OCI-M1 (cell line): ENCODE measurements at places on chromosomes 3 and 15.
A peak's percentile ranks its signal among the peaks of the same experiment; 100 is the strongest.

GRCh38 chr15:100055821-100056220 is 286.0 kb downstream of the ADAMTS17 start:
- no peak for DNase-seq

DNA sequence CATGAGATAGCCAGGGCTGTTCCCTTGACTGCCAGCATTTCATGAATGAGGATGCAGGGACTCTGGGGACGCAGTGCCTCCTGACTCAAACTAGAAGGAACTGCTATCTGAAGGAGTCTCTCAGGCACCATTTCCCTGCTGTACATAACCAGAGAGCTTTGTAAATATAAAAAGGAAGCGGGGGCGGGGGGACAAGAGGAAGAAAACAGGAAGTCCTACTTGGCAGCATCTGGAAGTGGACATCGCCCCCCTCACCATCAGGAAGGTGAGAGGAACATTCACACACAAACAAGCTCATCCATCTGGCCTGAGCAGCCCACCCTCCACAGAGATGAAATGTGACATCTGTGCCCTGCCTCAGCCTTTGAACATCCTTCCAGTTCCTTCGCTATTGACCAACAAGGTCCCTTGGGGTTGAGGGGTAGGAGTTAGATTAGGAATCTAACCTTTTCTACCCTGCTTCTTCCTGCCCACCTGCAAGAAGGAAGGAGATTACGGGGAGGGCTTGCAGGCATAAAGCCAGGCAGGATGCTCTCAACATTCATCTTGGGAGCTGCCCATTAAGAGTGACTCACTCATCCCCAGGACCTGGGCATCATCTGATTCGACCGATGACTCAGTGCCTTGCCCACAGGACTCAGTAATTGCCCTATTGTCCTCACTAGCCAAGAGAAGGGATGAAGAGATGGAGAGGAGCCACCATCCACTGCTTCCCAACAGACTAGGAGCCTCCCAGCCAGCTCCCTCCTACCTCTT is 31.9 kb downstream of the SH3BP5 start:
- DNase-seq = peak; percentile 21

DNA sequence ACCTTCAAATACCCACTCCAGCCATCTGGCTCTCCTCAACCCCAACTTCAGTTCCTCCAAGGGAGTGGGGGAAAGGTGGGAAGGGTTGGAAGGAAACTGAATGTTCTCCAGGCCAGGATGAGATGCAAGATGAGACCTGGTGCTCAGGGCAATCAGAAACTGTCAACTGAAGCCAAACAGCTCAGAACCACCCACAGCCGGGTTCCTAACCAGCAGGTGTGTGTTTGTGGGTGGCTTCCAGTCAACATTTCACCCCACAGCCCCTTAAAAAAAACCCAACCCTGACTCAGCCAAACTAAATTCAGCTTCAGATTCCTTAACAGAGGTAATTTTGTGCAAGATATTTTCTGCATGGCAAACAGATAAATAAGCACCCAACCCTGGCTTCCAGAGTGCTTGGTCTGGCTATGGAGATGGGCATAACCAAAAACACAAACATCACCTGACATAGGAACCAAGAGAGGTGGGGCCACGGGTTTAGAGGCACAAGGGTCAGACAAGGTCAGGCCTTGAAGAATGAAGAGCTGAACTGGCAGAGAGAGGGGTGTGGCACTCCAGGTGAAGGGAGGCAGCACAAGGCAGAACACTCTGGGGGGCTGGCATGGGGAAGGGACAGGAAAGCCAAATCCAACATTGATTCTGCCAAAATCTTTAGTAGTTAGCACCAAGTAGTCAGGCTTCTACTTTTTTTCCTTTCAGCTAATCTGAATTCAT is 34.7 kb downstream of the ZNF445 start:
- no peak for DNase-seq

DNA sequence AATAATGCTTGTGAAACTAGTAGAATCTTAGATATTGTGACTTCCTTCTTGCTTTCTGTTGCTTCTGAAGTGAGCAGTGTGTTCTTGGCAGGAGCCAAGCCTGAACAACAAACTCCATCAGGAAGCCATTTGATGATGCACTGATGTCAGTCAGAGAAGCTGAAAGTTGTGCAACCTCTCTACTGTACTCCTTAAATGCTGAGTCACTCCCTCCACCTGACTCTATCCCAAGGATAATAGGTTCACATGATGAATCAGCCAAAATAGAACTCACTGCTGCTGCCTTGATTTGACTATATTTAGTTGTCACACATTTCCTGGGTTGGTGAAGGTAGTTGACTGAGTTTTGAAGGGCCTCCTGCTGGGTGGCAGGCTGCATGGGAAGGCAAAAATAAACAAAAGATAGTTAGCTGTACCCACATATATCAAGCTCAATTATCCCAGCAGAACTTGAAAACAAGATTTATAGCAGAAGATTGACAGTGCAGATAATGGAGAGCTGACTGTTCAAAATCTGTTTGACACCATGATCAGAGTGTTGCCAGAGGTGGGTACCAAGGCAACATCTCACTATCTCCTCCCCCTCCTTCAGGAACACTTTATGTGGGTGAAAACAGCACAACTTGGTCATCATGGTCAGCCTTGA is 328.4 kb upstream of the DPH6 start:
- DNase-seq = peak; percentile 34

- DNase-seq = no peak
Observed at GRCh38 chr3:152321955-152322377, 53.2 kb downstream of the MBNL1 start.
